ENCODE measurements at places on chromosomes 1 and 21. TPM values are rescaled to one million over a fixed set of nuclear protein-coding genes. Genes with fewer than 3 reads are reported as not detected.

GRCh38 chr1:42748461-42749410, 8.7 kb upstream of the CLDN19 start:
- ATAC-seq, result no peak

GRCh38 chr1:51342591-51343206, 12.3 kb upstream of the TTC39A start:
- no peak for ATAC-seq

GRCh38 chr1:67100833-67101232, 33.9 kb downstream of the C1orf141 start:
- ATAC-seq, result no peak

KPRP gene
- total RNA-seq, result 0.22 TPM

DCAF8 gene
- total RNA-seq, result 156 TPM
